ENCODE measurements at places on chromosomes 3 and 15.

DNA sequence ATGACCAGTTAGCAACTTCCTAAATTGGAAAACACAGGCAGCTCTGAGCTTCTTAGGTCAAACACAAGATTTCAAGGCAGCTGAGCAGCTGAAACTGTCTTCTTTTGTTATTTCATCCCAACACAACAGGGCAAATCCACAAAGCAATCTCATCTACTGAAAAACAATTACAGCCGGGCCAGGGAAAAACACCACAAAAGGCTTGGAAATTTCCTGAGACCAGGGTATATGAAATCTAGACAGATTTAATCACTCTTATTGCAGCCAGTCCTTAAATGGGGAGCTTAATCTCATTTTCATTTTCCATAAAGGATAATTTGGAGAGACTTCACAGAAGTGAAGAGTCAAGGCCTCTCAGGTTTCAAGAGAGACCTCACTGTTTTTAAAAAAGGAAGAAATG, 181.8 kb downstream of the SSR3 start:
- no peak for DNase-seq

- DNase-seq = no peak
Measured at GRCh38 chr3:141386126-141386488, 17.8 kb downstream of the ZBTB38 start.

DNA sequence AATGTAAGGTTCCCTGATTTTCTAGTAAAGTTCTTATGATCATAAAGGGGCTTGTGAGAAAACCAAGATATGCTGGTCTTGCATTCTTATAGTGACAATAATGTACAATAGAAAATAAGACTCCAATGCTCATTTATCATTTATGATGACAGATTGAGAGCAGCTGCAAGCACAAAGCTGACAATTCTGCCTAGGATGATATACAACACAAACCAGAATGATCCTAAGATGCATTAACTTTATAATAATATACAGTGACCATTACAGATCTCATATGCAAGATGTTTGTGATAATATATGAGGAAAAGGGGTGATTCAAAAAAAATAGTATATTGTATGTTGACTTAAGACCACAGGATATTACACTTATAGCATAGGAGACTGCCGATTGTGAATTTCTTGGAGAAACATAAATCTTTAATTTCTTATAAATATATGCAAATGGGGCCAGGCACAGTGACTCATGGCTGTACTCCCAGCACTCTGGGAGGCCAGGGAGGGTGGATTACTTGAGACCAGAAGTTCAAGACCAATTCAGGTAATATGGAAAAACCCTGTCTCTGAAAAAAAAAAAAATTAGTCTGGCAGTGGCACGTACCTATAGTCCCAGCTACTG, 387.0 kb downstream of the ZBBX start:
- no peak for DNase-seq

- no peak for DNase-seq
Measured at GRCh38 chr3:8215821-8216220, 285.8 kb upstream of the LMCD1 start.

DNA sequence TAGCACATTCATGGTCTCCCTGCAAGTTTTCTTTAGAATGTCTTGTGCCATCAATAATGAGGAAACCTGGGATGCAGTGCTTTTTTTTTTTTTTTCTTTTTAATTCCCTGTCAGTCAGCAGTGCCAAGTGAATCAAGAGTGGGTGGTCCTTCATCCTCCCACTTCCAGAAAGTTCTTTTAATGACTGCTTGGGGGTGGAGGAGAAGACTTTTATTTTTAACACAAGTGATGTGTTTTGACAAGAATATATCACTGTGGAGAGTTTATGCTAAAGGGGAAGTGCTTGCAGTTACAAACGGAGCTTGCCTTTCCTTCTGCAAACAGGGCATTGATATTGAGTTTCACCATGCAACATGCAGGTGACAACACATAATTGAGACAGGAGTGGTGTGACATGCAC, 69.7 kb downstream of the CACNA2D3 start:
- no peak for DNase-seq

- DNase-seq = no peak
Measured at GRCh38 chr3:50256978-50257890, 11.7 kb upstream of the SEMA3B start.

GRCh38 chr3:42685363-42685881, at the start of gene KLHL40:
TSS of gene KLHL40 (plus strand) at chr3:42685537. CDS start at chr3:42685619, 82 bp downstream.
- no peak for DNase-seq

DNA sequence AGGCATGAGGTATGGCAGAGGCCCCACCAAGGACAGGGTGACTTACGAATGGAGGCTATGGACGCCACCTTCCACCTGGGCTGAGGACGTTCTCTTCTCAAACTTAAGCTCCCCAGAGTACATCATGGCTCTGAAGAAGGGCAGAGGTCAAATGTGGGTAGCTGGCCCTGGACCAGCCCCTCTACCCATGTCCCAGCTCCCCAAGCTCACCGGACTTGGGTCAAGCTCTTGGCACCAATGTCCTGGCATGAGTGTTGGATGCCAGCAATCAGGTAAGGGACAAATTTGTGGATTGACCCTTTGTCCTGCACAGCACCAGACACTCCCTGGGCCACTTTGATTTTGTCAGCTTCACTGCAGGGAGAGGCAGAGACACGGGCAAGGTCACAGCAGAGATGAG, 2.5 kb downstream of the NDUFAF3 start:
- no peak for DNase-seq

- no peak for DNase-seq
Measured at GRCh38 chr3:41111011-41111410, 88.3 kb upstream of the CTNNB1 start.

DNA sequence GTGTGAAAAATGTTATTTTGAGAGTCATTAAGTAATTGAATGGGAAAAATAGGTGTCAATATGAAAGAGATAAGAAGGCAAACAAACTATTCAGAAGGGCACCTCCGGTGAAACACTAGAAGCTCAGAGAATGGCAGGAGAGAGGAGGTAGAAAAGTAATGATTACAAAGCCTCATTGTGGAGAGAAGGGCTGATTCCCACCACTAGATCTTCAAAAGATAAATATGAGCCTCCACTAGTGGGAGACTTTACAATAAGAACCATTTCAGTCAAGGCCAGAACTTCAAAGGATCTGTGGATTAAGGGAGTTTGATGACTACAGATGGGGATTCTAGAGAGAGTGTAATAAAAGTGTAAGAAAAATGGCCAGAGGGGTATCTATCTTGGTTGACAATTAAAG, 535.6 kb downstream of the NLGN1 start:
- no peak for DNase-seq

- DNase-seq = no peak
Measured at GRCh38 chr3:184836090-184836822, 24.3 kb downstream of the VPS8 start.

DNA sequence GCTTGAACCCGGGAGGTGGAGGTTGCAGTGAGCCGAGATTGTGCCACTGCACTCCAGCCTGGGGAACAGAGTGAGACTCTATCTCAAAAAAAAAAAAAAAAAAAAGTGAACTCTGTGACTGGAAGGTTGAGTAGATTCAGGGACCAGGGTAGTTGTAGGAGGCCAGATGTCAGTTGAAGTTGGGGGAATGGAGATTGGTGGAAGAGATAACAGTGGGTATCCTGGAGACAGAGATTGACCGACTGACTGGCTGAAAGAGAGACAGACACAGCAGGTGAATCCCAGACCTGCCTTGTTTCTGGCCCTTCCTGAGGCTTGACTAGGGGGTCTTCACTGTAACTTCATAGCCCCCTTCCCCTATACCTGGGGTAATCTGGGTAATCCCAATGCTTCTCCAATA, 22.1 kb upstream of the RNU6-1 start:
- DNase-seq = no peak

GRCh38 chr3:151285940-151286339, 7.6 kb upstream of the P2RY14 start:
- no peak for DNase-seq

- no peak for DNase-seq
Measured at GRCh38 chr15:70094690-70095311, 2.9 kb downstream of the TLE3 start.
